Caudate nucleus (tissue), 63 donors: ENCODE measurements at places on chromosomes 11 and 22.

- no peak for DNase-seq
Observed at GRCh38 chr11:106733635-106734034, 284.6 kb downstream of the GUCY1A2 start.

GRCh38 chr22:22031183-22031945 lies 48.8 kb upstream of the TOP3B start:
- DNase-seq: no peak

GRCh38 chr11:83681031-83681781 lies 395.0 kb upstream of the CCDC90B start:
- DNase-seq: no peak

GRCh38 chr11:33634291-33634834 lies 66.3 kb downstream of the C11orf91 start:
- no peak for DNase-seq

GRCh38 chr11:94521684-94522083 lies 9.4 kb downstream of the C11orf97 start:
- DNase-seq: no peak
